NCI-H1105 (cell line): ENCODE measurements at places on chromosomes 4 and X.

DNA sequence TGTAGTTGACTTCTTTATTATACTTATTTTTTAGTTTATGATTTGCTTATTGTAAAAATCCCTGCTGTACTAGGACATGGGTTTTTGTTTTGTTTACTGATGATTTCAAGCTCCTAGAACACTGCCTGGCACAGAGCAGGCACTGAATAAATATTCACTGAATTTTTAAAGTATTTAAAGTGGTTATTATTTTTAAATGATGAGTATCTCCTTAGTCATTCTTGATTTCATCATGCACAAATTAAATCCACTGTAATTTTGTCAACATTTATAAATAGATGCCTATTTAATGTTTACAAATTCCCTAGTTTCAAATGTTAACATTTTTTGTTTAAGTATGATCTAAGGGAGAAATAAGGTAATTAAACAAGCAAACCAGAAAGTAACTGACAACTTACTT lies 367.9 kb upstream of the SLIT2 start:
- DNase-seq: no peak

- no peak for DNase-seq
Measured at GRCh38 chrX:121161501-121161933, 114.1 kb downstream of the GLUD2 start.

- DNase-seq: no peak
Measured at GRCh38 chr4:81196126-81196650, 18.8 kb downstream of the PRKG2 start.

GRCh38 chrX:109155161-109155560 lies 326.7 kb downstream of the GUCY2F start:
- no peak for DNase-seq

DNA sequence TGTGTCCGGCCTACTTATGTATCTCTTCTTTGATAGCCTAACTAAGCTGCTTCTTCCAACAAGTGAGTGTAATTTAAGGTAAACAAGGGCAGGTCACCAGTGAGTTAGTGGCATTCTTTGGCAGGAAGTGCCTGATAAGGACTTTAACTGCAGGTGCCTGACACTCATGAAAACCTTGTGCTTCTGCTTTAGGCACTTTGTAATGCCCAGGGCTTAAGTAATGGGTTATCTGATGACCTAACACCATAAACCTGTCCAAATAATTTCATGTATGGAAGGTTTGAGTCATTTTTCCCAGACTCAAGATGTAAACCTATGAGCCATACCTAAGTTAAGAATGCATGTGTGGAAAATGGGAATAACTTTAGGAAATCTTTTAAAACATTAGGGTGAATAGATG lies 43.0 kb downstream of the BCOR start:
- DNase-seq: no peak

- no peak for DNase-seq
Measured at GRCh38 chr4:22115262-22115661, 166.7 kb upstream of the KCNIP4 start.

DNA sequence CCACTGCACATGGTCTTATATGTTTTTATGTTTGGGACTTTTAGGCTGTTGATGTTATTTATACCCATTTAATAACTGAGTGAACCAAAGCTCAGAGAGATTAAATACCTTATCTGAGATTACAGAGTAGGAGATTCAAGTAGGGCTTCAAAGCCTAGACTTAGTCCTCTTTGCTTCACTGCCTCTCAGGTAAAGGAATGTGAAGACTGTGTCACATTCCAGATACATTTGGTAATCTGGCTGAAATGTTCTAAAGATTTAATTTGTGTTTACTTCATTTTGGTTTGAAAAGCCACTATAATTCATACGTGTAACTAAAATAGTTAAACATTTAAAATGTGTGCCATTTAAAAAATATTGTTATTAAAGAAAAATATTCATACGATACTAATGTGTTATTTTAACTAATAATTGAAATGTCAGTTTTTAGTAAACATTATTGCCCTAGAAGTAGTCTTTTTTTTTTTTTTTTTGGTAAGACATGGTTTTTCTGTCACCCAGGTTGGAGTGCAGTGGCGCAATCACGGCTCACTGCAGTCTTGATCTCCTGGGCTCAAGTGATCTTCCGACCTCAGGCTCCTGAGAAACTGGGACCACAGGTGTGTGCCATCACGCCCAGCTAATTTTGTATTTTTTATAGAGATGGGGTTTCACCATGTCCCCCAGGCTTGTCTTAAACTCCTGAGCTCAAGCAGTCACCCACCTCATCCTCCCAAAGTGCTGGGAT lies 54.3 kb downstream of the WWC2 start:
- no peak for DNase-seq

- no peak for DNase-seq
Measured at GRCh38 chr4:53553486-53554210, 37.6 kb downstream of the LNX1 start.

- DNase-seq: no peak
Measured at GRCh38 chr4:140054861-140055260, 99.1 kb downstream of the MAML3 start.

- no peak for DNase-seq
Measured at GRCh38 chr4:127491571-127491970, 141.2 kb upstream of the INTU start.

GRCh38 chrX:150813922-150814321 lies 84.5 kb downstream of the CD99L2 start:
- no peak for DNase-seq

GRCh38 chr4:48133669-48134068 lies 381 bp downstream of the TXK start:
- no peak for DNase-seq

DNA sequence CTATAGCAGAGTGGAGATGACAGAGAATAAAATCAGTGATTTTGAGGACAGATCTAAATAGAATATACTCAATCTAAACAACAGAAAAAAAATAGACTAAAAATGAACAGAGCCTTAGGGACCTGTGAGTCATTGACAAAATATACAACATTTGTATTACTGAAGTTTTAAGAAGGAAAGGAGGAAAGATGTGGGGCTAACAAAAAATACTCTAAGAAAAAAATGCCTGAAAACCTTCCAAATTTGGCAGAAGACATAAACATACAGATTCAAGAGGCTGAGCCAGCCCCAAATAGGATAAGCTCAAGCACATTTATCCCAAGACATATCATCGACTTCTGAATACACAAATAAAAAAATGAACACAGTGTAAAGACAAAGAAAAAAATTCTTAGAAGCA lies 123.6 kb upstream of the INTU start:
- DNase-seq: no peak

- DNase-seq: no peak
Measured at GRCh38 chr4:24570172-24570571, 14.2 kb downstream of the DHX15 start.

DNA sequence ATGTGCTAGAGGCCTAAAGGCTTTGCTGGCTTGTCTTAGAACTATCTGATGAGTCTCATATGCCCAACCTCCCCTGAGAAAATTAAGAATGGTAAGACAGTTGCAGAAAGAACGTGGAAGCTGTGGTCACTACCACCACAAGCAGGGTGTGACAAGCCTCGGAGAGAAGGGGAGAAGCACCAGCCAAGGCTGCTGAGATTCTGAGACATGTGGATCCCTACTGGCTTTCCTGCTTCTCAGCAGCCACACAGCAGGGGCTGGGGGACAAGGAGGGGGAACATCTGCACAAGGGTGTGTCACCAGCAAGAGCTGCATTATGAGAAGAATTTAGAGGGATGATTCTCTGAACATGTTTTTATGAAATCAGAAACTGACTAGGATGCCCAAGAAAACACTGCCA lies 19.4 kb downstream of the TAPT1 start:
- DNase-seq: no peak

DNA sequence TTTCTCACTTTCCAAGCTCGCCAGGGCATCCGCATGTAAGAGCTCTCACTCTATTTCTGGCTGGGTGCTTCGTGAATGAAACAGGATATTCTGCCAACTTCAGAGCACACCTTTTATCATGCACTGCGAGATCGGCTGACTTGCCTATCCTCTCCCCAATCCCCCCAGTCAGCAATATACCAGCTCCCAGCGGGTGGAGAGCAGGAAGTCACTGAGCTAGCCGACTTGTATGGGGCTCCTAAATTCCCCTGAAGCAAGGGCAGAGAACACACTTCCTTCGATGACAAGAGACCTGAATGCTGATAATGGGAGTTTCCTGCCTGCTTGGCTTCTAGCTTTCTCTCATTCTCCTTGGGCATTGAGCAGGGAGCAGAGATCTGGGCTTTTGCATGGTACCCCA lies 33.8 kb upstream of the MAMLD1 start:
- no peak for DNase-seq

DNA sequence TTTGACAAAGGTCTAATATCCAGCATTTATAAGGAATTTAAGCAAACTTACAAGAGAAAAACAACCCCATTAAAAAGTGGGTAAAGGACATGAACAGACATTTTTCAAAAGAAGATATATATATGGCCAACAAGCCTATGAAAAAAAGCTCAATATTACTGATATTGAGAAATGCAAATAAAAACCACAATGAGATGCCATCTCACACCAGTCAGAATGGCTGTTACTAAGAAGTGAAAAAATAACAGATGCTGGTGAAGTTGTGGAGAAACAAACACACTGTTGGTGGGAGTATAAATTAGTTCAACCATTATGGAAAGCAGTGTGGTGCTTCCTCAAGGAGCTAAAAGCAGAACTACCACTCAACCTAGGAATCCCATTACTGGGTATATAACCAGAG lies 91.6 kb upstream of the EFHC2 start:
- DNase-seq: no peak

DNA sequence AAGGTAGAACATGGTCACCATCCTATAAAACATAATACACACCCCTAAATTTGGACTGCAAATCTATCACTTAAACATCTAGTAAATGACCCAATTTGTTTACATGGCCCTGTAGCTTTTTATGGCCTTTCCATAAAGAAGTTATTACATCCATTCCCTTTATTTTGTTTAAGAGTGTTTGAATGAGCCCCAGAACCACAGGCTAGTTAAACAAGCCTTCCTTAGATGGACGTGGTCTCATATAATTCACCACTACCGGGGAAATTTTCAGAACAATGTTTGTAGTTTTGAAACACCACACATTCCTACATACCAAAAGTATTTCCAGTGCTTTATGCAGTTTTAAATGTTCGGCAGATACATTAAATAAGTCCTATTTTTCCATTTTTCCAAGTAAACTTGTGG lies 12.3 kb downstream of the PDGFC start:
- no peak for DNase-seq

DNA sequence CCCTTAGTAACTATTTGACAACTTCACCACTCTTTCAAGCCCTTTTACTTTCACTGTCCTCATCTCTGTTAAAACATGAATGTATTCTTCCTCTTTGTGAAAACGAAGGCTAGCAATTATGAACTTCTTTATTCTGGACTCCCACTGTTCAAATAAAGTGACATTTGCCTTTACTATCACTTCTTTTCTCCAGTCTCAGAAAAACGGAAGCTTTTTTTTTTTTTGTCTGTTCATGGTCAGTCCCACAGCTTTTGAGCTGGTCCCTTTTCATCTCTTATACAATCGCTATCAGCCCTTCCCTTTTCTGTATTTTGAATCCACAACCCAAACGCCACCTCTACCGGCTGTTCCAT lies 327.7 kb downstream of the DKK2 start:
- DNase-seq: no peak
